ENCODE measurements at places on chromosomes 6 and 20. TPM values are rescaled to one million over a fixed set of nuclear protein-coding genes. Genes with fewer than 3 reads are reported as not detected.

The TCF15 gene
- total RNA-seq: not detected

The FRK gene
- 25.4 TPM for total RNA-seq

The ELOVL4 gene
- 0.32 TPM for total RNA-seq

The PHACTR1 gene
- total RNA-seq: 1.2 TPM

The SERINC3 gene
- total RNA-seq: 33.7 TPM

The EPHA7 gene
- 3.6 TPM for total RNA-seq

The APCDD1L gene
- 0.16 TPM for total RNA-seq

The COQ3 gene
- 5.1 TPM for total RNA-seq

GRCh38 chr6:157443066-157443800 lies 62.2 kb downstream of the ZDHHC14 start:
- no peak overlapping the region for H3K4me3 ChIP-seq
- no peaks in the 10 kb centered on the region for H3K4me1 ChIP-seq
- H3K27ac ChIP-seq: no peak overlapping the region
- H3K27me3 ChIP-seq: no peaks in the 10 kb centered on the region

- H3K27ac ChIP-seq: peak overlapping the region; percentile 47
- peaks cover 46% of the 10 kb centered on the region for H3K4me1 ChIP-seq
- DNase-seq: no peak
- no peaks in the 10 kb centered on the region for H3K27me3 ChIP-seq
These were observed 67.0 kb upstream of the DST start for GRCh38 chr6:56709650-56710049.

DNA sequence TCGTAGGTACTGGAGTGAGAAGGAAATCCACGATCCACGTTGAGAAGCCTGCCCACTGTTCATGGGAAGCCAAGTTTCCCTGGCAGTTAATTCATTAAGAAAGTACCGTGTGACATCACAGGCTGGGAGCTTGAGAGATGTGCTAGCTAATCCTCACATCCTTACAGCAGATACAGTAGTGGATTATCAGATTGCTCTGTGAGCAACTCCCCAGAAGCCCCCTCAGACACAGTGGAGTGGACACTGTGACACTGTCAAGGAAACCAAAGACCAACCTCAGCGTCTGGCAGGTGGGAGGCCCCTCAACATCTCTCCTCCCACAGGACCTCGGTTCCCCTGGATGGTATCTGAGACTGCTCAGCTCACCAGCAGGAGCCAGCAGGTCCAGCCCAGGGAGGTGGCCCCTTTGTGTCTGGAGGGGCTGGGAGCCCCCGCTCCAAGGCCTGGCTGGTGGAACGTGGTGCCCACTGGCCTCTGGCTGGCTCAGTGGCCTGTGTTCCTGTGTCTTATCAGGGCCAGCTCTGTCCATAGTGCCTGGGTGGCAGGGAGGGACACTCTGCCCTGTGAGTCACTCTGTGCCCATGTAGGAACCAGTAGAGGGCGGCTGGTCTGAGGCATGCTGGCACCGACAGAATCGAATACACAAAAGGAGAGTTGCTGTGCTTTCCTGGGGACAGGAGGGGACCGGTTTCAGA lies 7.2 kb downstream of the PYGB start:
- peak; percentile 76 for DNase-seq
- H3K27me3 ChIP-seq: no peaks in the 10 kb centered on the region
- peak overlapping the region; percentile 97 for H3K27ac ChIP-seq
- no peak overlapping the region for H3K4me3 ChIP-seq
- peaks cover 73% of the 10 kb centered on the region for H3K4me1 ChIP-seq

GRCh38 chr6:4055420-4056041 lies 23.4 kb downstream of the FAM217A start:
- H3K27ac ChIP-seq: no peak overlapping the region
- H3K4me3 ChIP-seq: no peak overlapping the region
- no peaks in the 10 kb centered on the region for H3K27me3 ChIP-seq
- no peaks in the 10 kb centered on the region for H3K36me3 ChIP-seq
- peak; percentile 28 for DNase-seq

- no peak overlapping the region for H3K4me3 ChIP-seq
- no peaks in the 10 kb centered on the region for H3K36me3 ChIP-seq
- H3K27me3 ChIP-seq: no peaks in the 10 kb centered on the region
- no peak overlapping the region for H3K27ac ChIP-seq
- no peak for DNase-seq
- H3K4me1 ChIP-seq: no peaks in the 10 kb centered on the region
These were observed 626.1 kb upstream of the ID4 start for GRCh38 chr6:19210849-19211590.

DNA sequence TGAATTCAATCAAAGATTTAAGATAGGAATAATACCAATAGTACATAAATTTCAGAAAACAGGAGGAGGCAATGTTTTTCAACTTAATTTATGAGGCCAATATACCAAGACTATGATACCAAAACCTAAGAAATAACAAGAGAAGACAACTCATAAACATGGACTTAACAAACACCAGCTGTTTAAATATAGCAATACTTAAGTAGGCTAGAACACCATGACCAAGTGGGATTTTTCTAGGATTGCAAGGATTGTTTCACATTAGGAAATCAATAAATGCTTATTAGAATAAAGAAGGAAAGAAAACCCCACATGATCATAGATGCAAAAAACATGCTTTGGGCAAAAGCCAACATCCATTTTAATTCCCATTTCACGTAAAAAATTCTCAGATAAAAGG lies 355.1 kb downstream of the EPM2A start:
- DNase-seq: no peak
- H3K4me1 ChIP-seq: no peaks in the 10 kb centered on the region
- H3K4me3 ChIP-seq: no peak overlapping the region
- no peaks in the 10 kb centered on the region for H3K27me3 ChIP-seq
- H3K27ac ChIP-seq: no peak overlapping the region
- H3K36me3 ChIP-seq: no peaks in the 10 kb centered on the region

GRCh38 chr6:12890171-12890790 lies 173.7 kb downstream of the PHACTR1 start:
- no peaks in the 10 kb centered on the region for H3K36me3 ChIP-seq
- DNase-seq: no peak
- H3K4me3 ChIP-seq: no peak overlapping the region

DNA sequence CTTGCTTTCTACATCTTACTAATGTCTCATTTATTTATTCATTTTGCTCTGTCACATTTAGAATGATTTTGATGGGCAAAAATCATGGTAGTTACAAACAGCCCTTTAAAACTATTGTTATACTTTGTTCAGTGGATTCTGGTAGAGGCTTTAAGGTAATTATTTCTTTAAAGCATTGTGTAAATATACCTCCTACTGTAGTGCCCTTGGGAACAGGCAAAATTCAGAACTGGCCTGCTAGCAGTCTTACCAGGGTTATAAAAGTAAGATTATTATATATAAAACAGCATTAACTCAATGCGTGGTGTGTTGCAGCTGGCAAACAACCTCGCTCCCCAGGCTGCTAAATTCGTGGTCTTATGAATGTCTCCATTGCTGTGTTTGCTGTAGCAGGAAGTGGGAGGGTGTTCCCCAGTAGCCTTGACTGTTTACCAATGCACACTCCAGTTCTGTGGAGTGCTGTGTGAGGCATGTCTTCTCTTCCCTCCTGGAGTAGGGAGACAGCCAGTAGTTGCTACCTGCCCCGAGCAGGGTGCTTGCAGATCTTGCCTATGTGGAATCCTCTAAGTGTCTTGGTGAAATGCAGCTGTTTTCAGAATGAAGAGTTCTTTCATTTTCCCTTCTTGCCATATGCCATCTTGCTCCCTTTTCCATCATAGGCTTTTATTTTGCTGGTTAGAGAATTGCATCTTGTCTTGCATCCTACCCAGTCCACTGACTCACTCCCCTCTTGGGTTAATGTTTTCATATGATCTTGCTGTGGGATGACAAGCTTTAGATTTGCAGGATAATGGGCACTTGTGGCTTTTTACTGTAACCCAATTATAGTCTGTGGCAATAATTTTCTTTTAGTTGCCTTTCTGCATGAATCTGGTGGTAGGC lies 45.3 kb downstream of the IGF2R start:
- DNase-seq: peak; percentile 32
- peak overlapping the region; percentile 61 for H3K27ac ChIP-seq
- H3K4me3 ChIP-seq: no peak overlapping the region
- no peaks in the 10 kb centered on the region for H3K27me3 ChIP-seq

- H3K4me3 ChIP-seq: no peak overlapping the region
- H3K36me3 ChIP-seq: no peaks in the 10 kb centered on the region
- no peak for DNase-seq
- peak overlapping the region; percentile 23 for H3K27ac ChIP-seq
These were observed 23.2 kb upstream of the AKIRIN2 start for GRCh38 chr6:87724983-87725811.

DNA sequence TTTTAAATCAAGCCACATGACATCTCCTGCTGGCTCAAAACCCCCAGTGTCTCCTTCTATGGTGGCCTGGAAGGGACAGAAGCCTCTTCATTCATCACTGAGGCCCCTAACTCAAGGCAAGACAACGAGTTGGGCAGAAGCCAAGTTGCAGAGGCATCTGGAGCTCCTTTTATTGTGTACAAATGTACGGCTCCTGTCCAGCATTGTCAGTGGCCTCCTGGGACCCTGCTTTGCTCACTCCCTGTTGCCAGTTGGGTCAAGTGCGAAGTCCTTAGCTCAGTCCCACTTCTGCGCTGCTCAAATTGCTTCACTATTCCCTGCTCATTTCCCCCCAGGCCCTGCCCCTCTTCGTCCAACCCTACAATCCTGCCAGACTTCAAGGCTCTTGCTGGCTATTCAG lies 181.2 kb upstream of the PMEPA1 start:
- H3K27me3 ChIP-seq: no peaks in the 10 kb centered on the region
- no peak overlapping the region for H3K4me3 ChIP-seq

DNA sequence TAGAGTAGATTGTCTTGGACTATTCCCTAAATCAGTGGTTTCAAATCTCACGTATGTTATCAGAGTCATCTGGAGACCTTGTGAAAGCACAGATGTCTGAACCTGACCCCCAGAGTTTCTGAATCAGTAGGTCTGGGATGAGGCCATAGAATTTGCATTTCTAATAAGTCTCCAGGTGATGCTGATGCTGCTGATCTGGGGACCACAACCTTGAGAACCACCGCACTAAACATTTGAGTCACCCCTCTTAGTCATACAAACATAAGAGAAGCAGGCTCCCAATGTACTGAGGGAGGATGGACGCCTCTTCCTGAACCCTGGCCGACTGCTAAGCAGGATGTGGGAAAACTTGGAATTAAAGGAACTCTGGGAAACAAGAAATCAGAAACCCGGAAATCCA lies 187.8 kb upstream of the PRDM1 start:
- H3K27me3 ChIP-seq: no peaks in the 10 kb centered on the region
- no peak overlapping the region for H3K27ac ChIP-seq
- H3K4me3 ChIP-seq: no peak overlapping the region
- H3K4me1 ChIP-seq: no peaks in the 10 kb centered on the region

- no peak for DNase-seq
- H3K27ac ChIP-seq: no peak overlapping the region
- no peak overlapping the region for H3K4me3 ChIP-seq
- no peaks in the 10 kb centered on the region for H3K27me3 ChIP-seq
These were observed 53.4 kb downstream of the NUS1 start for GRCh38 chr6:117728626-117729025.

GRCh38 chr6:100899202-100899601 lies 18.1 kb upstream of the ASCC3 start:
- no peak for DNase-seq
- no peak overlapping the region for H3K27ac ChIP-seq
- no peaks in the 10 kb centered on the region for H3K4me1 ChIP-seq
- no peaks in the 10 kb centered on the region for H3K36me3 ChIP-seq

DNA sequence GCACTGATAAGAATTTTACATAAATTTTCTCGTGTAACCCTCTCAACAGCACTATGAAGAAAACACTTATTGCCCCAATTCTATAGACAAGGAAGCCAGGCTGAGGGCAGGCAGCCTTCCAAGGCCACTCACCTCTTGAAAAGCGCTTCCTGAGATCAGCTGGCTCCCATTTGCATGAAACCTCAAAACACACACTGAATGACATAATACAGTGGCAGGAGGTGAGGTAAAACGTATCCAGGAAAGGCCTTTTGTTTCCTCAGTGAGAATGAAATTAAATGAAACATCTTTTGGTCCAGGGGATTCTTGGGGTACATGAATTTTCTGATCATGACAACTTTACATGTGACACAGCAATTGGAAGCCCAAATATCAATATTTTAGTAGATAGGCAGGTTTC lies 112.5 kb downstream of the WDR27 start:
- no peaks in the 10 kb centered on the region for H3K27me3 ChIP-seq
- peak; percentile 51 for DNase-seq
- H3K4me1 ChIP-seq: peaks cover 23% of the 10 kb centered on the region
- H3K4me3 ChIP-seq: no peak overlapping the region
